ENCODE measurements at places on chromosomes 2 and 18.

- DNase-seq, result no peak
Measured at GRCh38 chr18:72541871-72542332, 2.2 kb downstream of the CBLN2 start.

- DNase-seq, result no peak
Measured at GRCh38 chr2:74735009-74735408, 81.0 kb downstream of the SEMA4F start.

DNA sequence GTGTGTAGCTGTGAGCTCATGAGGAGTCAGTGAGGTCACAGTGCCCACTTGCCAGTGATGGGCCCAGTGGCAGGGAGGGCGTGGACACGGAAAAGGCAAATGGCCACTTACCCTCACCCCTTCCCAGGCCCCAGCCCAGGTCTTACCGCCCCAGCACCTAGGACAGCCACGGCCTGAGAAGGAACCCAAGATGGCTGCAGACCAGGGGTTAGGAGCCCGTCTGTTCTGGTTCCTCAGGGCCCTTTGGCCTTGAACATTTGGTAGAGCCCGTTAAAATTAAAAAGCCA, 74.1 kb downstream of the EMX1 start:
- no peak for DNase-seq

GRCh38 chr2:33133454-33133952, 186.8 kb downstream of the LTBP1 start:
- no peak for DNase-seq

DNA sequence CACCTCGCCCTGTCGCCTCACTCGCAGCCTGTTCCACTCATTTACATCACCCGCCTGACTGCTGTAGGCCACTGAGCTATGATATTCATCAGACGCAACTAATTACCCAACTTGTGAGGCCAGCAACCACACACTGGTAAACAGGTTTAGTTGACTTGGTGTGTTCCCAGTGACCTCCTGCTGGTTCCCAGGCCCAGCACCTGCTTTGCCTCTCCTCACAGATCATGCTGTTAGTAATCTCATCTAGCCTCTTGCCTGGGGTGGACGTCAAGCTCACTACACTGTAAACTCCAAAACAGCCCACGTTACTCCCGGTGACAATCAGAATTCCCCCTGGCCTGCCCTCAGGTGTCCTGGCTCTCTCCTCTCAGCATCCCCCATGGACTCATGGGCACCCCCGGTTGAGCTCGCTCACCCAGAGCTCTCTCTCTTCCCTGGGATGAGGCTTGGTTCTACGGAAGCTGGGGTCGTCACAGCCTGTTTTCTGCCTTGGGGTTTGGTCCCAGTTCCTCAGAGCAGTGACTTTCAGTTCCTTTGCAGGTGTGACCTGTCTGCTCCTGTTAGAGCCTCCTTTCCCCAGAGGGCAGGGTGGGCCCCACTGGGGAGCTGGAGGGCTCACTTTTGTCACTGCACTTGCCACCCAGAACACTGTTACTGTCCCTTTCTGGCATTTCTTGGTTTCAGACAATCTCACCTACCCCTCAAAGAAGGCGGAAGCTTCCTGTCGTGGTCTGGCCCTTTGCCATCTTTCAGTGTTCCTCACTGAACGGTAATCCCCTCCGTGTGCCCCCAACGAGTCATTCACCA, 40.3 kb downstream of the INPP5D start:
- peak; percentile 53 for DNase-seq

DNA sequence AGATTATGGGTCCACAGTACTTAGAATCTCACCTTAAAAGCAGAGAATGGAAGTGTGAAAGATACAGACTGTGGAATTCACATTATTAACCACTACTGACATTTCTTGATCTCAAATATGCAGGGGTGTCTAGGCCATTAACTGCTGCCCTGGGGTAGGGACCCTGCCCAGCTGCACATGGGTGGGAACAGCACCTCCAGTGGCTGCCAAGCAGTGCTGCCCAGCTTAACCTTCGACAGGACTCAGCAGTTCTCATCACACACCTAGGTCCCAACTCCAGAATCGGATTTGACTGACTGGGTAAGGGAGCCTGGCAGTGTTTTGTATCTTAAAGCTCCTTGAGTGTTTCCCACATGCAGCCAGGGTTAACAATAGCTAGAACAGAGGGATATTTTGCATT, 14.9 kb downstream of the ERFE start:
- DNase-seq, result no peak

GRCh38 chr2:199570934-199571333, 113.2 kb upstream of the SATB2 start:
- DNase-seq, result no peak

DNA sequence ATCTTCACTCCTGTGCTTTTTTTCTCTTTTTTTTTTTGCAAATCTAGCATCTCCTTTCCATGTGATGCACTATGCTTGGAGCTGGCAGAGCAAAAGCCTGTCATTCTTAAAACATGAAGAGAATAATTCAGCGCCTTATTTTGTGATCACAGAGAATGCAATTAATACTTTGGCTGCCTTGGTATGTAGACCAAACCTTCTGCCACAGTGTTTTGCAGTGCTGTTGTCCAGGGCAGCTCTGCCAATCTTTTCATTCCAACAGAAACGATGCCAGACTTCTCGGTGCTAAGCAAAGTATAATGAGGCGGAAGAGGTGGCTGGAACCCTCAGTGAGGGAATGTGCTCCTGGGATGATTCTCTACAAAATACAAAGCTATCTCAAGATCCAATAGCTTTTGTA, 25.6 kb downstream of the BCL2 start:
- no peak for DNase-seq

- no peak for DNase-seq
Measured at GRCh38 chr2:46963941-46964673, 48.5 kb upstream of the MCFD2 start.

- no peak for DNase-seq
Measured at GRCh38 chr2:8006181-8006580, 675.7 kb upstream of the ID2 start.

Measured in stimulated activated CD4-positive, alpha-beta T cell treated with anti-CD3 and anti-CD28 coated beads, TNF-alpha, amount 100 ng/mL, for 24 hours (primary cell).